ENCODE measurements at places on chromosomes 7 and 10.

GRCh38 chr7:104482362-104483037 lies 154.1 kb downstream of the LHFPL3 start:
- DNase-seq, result no peak

- DNase-seq, result no peak
These were observed 20.1 kb downstream of the LRRC20 start for GRCh38 chr10:70362328-70362727.

DNA sequence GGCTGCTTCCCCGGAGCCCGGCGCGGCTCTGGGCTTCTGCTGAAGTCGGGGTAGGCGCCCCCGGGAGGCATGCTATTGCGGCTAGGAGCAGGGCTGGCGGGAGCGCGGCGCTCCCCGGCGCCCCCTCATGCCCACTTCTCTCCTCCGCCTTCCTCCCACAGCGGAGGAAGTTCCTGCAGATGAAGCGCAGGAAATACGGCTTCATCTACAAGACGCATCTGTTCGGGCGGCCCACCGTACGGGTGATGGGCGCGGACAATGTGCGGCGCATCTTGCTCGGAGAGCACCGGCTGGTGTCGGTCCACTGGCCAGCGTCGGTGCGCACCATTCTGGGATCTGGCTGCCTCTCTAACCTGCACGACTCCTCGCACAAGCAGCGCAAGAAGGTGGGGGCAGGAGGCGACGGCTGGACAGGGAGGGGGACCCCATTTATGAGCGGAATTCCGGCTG lies 479 bp downstream of the CYP26A1 start:
- no peak for DNase-seq

- no peak for DNase-seq
These were observed 430.9 kb downstream of the ACTR3B start for GRCh38 chr7:153190452-153190851.

- no peak for DNase-seq
These were observed 43.9 kb upstream of the GPAM start for GRCh38 chr10:112227331-112227987.

GRCh38 chr7:39353615-39354376 lies 212.4 kb upstream of the YAE1 start:
- DNase-seq, result no peak

Measured in activated CD8-positive, alpha-beta memory T cell treated with anti-CD3 and anti-CD28 coated beads for 4 hours (primary cell).